ENCODE measurements at places on chromosomes 11 and 22.

DNA sequence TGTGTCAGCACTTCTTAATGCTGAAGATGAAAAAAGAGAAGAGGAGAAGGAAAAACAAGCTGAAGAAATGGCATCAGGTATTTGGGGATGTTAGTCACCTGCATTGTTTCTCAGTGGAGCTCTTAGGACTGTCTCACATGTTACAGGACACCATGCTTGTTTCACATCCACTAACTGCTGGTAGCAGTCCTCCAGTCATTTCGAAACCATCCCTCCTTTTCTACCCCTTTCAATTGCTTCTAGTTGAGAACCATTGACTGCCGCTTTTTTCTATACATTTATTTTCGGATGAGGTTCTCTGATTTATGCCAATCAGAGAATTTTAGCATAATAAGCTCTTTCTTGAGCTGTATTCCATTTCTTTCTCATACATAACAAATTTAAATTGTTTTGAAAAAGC is 21.5 kb downstream of the BIRC2 start:
- DNase-seq = no peak

DNA sequence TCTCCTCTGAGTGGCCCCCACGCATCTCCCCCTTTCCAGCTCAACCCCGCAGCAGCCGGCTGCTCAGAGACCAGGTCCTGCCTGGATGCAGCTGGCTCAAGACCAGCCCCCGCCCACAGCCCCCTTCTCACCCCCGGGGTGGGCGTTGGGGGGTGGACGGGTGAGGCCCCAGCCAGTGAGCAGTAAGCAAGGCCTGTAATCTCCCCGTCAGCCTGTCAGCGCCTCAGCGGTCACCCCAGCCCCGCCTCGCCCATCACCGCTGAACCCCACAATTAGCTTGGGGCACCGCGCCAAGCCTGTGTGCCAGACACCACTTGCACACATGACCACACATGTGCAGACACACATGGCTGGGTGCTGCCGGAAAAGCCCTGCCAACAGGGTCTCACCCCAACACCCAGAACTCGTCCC is 5.9 kb downstream of the PLXNB2 start:
- DNase-seq = no peak

GRCh38 chr11:68383976-68384501 is 71.6 kb downstream of the LRP5 start:
- no peak for DNase-seq

GRCh38 chr11:125999234-125999880 is 53.5 kb downstream of the VSIG10L2 start:
- no peak for DNase-seq

DNA sequence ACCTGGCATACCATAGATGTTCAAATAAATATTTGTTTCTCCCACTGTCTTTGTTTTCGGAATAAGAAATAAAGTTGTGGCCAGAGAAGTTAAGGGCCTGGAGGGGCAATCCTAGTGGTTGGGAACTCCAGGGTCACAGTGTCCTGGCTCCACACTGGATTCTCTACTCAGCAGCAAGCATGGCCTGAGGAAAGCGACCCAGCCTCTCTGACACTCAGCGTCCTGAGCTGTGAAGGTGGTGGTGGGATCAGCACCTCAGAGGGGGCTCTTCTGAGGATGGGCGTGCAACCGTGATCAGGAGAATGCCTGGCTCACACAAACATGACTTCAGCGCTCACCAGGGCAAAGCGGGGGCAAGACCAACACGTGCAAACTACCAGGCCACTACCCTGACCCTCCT is 59.9 kb downstream of the LARGE1 start:
- DNase-seq = no peak

DNA sequence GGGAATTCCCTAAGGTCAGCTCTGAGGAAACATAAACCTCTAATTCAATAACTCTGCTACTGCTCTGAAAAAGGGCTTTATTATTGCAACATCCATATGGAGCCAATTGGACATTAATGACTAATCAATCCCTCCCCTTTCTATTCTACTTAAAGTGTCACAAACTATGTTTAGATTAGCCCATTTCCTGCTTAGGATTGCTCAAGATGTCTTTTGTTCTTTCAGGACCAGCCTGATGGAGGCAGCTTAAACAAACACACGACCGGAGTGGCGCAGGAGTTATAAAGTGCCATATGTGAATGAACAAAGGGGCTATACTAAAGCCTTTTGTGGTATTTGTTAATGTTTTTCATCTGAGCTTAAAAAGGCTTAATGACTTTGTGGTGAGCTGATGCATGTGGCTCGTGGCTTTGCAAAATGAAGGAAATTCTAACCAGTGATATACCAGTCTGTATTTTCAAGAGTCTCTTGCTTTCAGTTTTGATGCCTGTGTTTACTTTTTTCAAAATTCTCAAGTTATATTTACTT is 354.4 kb downstream of the SOX6 start:
- peak; percentile 85 for DNase-seq

DNA sequence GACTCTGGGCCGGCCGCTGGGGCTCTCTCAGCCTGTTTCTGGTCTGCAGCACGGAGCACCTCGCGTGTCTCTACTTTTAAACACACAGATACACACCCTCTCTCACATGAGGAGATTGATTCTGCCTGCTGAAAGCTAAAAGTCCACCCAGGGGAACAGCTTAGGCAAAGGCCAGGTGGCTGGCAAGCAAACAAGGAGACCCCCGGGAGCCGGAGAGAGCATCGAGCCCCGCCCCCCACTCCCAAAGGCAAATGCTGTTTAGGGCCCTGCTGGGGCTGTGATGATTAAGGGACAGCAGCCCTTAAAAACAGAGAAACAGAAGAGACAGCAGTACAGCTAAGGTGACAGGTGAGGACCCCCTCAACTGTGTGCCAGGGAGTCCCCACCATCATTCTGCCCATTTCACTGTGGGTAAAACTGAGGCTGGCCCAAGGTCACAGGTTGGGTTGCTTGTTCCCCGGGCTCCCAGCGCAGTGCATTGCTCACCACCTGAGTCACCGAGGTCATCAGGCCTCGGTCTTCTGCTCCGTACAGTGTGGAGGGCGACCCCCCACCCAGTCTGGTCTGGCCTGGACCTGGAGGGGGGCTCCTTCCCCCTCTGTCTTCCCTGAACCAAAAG is 6.8 kb downstream of the CABP7 start:
- DNase-seq = no peak

DNA sequence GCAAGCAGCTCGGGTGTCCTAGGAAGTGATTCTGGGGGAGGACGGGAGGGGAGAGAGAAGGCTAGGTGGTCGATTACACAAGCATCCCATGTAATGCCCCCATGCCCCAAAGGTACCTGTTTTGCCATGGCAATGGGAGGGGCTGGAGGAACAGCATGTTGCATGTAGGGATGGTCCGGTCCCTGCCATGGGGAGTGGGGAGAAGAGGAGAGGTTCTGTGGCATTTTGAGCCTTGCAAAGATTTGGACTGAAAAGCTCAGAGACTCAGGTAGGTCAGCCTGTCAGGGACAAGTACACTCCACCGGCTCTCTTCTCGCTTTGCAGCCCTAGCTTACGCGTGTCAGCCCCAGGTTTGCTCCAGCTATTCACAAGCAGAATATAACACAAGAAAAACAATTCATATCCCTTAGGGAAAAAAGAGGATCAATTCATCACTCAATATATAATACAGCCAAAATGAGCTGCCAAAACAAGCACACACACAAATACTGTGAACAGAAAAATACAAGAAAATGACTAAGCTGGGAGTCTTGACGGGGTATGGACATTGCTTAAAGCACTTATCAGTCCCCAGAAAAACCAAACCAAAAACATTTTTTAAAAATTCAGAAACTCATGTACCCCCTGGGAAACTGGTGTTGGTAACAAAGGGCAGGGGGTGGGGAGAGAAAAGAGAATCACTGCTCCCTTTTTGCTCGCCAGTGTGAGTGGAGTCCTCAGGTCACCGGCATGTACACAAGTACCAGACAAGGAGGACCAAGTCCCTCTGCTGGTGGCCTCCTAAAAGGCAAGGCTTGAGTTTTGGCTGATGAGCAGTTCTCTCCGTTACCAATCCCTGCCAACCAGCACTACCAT is 21.6 kb downstream of the APOL5 start:
- no peak for DNase-seq

GRCh38 chr11:72119198-72119597 is 6.7 kb upstream of the ANAPC15 start:
- DNase-seq = no peak

DNA sequence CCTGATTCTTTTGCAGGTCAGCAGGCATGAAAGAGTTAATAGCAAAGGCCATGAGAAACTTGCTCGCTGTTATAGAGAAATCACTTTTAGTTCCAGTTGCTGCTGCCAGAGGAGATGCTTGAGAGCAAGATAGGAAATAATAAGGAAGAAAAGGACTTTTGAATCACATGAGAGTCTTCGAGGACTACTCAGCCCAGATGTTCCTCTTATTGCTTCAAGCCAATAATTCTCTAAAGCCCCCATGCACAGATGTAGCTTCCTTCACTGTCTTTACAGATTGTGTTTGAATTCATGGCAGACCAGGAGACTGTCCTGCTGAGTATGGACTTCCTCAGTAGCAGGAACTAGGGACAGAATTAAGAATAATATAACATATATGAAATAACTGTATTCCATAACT is 50.1 kb upstream of the OLFML1 start:
- DNase-seq = no peak

DNA sequence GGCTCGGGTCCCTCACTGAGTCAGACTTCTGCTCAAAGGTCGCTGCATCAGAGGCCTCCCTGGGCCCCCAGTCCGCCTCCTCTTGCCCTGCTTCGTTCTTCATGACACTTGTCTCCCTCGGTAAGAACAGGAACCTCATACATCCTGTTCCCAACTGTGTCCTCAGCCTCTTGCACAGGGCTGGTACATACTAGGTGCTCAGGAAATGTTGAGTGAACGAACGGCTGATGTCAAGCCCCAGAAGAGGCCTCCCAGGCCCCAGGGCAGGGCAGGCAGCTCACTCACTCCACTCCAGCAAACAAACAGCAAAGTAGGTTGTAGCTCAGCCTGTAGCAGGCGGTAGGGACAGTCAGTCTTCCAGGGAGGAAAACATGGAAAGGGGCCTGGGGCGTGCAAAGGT is 17.2 kb downstream of the SYNGR1 start:
- no peak for DNase-seq

Data from NCI-H2107 (cell line).